Mammary epithelial cell (primary cell): ENCODE measurements at places on chromosomes 4 and X.

GRCh38 chr4:98536631-98537030, 121.8 kb downstream of the TSPAN5 start:
- no peak for DNase-seq

DNA sequence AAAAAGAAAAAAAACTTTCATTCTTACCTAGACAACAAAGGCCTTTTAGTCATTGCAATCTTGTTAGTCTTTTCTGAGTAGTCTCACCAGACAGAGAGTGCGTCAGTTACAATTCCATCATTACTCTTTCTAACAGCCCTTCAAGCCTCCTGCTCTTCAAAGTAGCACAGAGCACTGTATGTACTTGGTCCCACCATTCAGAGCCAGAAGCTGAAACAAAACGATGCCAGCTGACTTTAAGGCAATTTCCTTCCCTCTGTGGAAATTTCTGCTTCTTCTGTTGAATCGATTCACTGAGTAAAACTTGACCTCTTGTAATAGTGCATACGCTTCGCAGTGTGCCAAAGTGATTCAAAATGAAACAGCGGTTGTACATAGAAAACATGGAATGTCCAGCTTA, 57.7 kb upstream of the TENM3 start:
- DNase-seq, result no peak

GRCh38 chr4:304969-305680, at the start of gene ZNF732:
Gene ZNF732, minus strand, starts transcription at chr4:305474. Its CDS starts 164 bp downstream, at chr4:305310.
- peak; percentile 89 for DNase-seq

DNA sequence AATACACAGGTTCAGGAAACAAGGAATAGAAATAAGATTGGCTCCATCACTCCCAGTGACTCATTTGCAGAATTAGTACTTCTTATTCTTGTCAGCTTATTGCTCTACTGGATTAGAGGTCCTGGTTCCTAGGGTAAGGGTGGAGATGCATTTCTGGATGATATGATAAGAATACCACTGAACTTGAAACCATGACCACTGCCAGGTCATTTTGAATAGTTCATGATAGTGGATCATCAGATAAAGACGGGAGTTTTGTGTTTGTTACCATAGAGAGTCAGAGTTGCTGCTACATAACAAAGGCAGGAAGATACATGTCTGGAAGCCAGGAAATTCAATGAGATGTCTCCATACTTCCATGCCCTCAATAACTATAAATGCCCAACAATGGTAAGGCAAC, 109.2 kb upstream of the FAT1 start:
- peak; percentile 79 for DNase-seq

GRCh38 chr4:185463541-185463940, 8.0 kb downstream of the CCDC110 start:
- DNase-seq, result no peak
